ENCODE measurements at places on chromosomes 11 and 22.

DNA sequence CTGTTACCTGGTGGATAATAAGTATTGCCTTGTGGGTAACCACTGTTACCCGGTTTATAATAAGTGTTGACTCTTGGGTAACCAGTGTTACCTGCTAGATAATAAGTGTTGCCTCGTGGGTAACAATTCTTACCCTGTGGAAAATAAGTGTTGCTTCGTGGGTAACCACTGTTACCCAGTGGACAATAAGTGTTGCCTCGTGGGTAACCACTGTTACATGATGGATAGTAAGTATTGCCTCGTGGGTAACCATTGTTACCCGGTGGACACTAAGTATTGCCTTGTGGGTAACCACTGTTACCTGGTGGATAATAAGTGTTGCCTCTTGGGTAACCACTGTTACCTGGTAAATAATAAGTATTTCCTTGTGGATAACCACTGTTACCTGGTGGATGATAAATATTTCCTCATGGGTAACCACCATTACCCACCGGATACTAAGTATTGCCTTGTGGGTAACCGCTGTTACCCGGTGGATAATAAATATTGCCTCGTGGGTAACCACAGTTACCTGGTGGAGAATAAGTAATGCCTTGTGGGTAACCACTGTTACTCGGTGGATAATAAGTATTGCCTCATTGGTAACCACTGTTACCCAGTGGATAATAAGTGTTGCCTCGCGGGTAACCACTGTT is 8.7 kb upstream of the NXPE4 start:
- no peak for DNase-seq

- no peak for DNase-seq
Measured at GRCh38 chr22:30397656-30398635, 1.1 kb downstream of the SEC14L2 start.

- DNase-seq, result no peak
Measured at GRCh38 chr22:49882519-49883293, 29.1 kb downstream of the ZBED4 start.

DNA sequence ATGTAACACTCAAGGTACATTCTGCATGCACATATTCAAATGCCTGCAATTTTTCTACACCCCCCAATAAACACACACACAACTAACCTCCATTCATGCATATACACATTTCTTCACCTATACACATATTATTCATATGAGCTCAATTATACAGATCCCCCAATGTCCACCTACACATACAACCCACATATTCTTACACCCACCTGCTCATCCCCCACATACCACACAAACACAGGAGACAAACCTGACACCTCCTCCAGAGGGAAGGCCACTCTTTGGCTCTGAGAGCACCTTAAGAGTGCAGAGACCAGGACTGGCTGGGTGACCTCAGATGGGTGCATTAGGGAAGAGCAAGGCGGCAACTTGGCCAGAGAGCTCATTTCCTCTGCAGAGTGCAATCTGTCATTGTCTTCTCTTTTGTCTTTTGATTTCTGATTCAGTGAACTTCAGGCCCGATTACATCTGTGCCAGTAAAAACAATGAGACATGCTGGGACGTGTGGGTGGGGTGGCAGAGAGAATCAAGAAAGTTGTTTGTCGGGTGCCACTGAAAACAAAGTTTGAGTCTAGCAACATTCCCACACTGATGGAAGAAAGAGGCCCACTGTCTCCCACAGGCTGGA is 208.4 kb downstream of the NXPE2 start:
- no peak for DNase-seq
